ENCODE measurements at places on chromosomes 16 and 17.

GRCh38 chr17:4576729-4577322 is 7.5 kb upstream of the SMTNL2 start:
- DNase-seq, result no peak

GRCh38 chr16:78742501-78743283 is 643.2 kb downstream of the WWOX start:
- no peak for DNase-seq

- DNase-seq, result peak; percentile 72
Observed at GRCh38 chr16:53429221-53429943, 4.9 kb upstream of the RBL2 start.

DNA sequence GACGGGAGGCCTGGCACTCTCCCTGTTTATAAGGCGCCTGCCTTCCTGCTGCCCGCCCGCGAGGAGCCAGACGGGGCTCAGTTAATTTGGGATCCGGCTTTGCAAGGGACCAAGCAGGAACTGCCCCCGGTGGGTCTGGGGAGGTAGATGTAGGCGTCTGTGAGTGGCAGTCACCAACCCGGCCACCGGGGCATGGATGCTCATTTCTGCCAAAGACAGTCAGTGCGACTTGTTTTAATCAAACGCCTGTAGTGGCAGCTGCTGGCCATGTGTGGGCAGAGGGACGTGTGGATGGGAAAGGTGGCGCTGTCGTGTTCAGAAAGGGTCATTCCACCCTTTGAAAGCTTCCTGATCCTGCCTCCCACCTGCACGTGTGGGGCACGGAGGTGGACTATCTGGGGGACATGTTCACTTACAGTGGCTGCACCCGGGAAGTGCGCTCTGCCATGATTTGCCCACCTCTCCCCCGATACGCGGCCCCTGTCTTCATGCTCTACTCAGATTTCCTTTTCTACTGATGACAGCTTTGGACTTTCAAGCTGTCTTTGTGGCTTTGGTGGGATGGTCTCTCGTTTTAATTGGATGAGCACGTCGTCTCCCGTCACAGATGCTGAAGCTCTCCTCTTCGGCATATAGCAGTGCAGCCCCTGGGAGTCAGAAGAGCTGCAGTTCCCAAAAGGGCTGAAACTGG is 60.3 kb upstream of the CIBAR2 start:
- peak; percentile 18 for DNase-seq

- DNase-seq, result no peak
Observed at GRCh38 chr16:49700251-49701064, 155.5 kb downstream of the ZNF423 start.

DNA sequence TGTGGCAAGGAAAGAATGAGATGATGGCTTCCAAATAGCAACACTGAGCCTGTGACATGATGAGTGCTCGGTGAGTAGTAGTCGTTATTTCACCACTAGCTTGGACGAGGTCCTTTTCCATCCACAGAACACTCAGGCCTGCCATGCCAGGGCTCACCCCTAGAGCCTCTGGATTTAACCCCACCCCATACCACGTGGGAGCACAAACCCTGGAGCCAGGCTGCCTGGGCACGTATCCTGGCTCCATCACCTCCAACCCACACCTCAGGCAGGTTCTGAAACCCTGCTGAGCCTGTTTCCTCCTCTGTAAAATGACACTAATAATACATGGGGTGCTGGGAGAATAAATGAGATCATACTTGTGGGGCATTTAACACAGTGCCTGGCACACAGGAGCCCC is 192.4 kb downstream of the KATNIP start:
- peak; percentile 70 for DNase-seq

DNA sequence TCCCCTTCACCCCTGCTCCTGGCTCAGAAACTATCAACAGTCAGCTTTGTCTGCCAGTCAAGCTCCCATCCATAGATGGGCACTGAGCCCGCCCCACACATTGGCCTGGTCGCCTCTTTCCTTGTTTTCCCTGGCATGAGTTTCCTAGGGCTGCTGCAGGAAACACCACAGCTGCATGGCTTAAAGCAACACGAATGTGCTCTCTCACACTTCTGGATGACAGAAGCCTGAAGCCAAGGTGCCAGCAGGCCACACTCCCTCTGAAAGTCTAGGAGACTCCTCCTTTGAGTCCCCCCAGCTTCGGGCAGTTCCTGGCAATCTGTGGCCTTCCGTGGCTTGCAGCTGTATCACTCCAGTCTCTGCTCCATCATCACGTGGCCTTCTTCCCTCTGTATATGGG is 69.9 kb downstream of the TBC1D16 start:
- DNase-seq, result no peak

DNA sequence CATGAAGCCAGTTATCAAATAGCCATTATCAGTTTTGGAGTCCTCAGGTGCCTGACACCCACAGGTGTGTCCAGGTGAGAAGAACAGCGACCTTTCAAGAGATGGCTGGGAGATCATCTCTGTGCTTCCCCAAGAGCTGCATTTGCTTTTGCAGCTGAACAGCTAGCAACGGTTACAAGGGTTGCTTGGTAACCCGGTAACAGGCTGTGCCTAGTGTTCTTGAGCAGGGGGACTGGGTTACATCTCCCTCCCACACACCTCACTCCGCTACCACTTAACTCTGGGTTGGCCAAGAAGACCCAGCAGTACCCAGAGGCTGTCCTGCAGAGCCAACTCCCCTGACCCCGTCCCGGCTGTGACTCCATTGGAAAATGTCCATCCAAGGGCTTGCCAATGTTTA is 147.0 kb downstream of the SLC39A11 start:
- no peak for DNase-seq

GRCh38 chr16:88500255-88500661 is 47.2 kb downstream of the ZFPM1 start:
- DNase-seq, result no peak

- DNase-seq, result no peak
Observed at GRCh38 chr16:64957246-64957645, 164.6 kb downstream of the CDH11 start.

DNA sequence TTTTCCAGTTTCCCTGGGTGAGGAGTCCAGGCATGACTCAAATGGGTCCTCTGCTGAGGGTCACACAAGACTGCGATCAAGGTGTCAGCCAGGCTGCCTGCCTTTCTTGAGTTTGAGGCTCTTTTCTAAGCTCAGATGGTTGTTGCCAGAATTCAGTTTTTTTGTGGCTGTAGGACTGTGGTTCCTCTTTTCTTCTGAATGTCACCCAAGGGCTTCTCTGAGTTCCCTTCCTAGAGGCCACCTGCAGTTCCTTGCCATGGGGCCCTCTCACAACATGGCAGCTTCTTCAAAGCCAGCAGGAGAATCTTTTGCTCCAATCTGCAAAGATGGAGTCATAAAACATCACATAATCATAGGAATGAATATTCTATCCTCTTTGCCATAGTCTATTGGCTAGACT is 17.5 kb downstream of the LIMD2 start:
- DNase-seq, result no peak

- DNase-seq, result no peak
Observed at GRCh38 chr17:39572121-39572520, 35.6 kb downstream of the NEUROD2 start.

- peak; percentile 21 for DNase-seq
Observed at GRCh38 chr16:57178793-57179212, 7.0 kb downstream of the PSME3IP1 start.

GRCh38 chr16:59864981-59865666 is 1131.0 kb upstream of the GOT2 start:
- DNase-seq, result no peak

DNA sequence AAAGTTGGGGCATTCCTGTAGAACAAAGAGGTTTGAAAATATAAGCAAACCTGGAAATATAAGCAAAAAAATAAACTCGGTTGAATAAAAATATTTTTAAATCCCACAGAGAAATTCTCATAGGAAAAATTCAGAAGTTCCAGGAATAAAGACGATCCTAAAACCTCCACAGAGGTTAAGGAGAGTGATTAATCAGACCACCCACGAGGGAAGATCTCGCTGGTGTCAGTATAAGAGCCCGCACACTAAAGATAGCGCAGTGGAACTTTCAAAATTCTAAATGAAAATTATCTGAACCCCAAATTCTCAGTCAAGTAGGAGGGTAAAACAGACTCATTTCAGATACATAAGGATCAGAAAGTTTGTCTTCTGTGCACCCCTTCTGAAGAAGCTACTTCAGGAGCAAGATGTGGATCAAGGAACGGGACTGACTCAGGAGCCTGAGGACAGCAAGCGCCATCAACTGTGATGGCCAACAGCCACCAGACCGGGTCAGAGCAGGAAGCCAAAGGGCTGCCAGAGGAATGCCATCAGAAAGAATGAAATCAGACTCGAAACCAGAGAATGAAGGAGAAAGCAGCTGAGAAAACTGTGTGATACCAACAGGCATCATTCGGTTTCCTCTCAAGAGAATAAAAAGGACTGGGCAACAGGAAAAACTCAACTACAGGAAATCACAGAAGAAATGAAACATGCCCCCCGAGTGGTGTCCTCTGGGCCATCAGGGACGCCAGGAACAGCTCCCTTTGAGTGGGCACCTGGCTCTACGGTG is 66.9 kb downstream of the CYTH1 start:
- DNase-seq, result no peak

All from epithelial cell of esophagus (primary cell).